ENCODE measurements at places on chromosomes 12 and 14.
A peak's percentile ranks its signal among the peaks of the same experiment; 100 is the strongest.

DNA sequence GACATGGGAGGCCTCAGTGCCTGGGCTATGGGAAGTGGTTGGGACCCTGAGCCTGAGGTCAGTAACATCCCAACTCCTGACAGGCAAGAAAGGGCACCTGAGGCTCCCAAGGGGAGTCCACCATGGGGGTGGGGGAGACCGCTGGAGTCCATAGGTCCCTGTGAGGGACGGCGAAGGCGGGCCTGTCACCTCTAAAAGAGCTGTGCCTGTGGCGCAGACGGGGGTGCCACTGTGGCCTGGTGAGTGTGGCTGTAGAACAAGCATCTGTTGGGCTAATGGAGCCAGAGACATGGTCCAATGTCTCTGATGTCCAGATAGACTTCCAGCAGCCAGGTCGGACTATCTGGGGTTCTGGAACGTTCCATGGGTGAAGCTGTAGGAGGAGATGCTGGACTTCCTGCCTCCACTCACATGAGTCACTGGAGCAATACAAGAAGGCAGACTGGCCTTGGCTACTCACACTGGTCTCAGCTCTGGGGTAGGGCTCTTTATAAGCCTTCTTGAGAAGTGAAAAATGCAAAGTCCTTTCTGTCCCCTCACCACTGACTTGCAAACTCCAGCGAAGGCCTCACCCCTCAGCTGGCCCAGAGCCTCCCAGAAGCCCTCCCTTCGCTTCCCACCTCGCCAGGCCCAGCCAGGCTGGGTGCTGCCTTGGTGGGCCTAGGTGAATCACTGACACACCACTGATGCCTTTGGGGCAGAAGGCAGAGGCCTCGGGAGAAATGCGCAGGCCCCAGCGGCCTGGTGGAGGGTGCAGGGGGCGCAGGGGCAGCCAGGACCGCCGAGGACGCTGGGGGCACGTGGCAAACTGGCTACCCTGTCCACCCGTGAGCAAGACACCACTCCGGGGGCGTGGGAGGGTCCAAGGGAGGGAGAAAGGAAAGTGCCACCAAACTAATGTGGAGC, 1.1 kb upstream of the TRAF3 start:
- peaks cover 59% of the 10 kb centered on the region for H3K4me1 ChIP-seq
- no peaks in the 10 kb centered on the region for H3K27me3 ChIP-seq
- peak; percentile 19 for DNase-seq
- peaks cover 27% of the 10 kb centered on the region for H3K36me3 ChIP-seq

DNA sequence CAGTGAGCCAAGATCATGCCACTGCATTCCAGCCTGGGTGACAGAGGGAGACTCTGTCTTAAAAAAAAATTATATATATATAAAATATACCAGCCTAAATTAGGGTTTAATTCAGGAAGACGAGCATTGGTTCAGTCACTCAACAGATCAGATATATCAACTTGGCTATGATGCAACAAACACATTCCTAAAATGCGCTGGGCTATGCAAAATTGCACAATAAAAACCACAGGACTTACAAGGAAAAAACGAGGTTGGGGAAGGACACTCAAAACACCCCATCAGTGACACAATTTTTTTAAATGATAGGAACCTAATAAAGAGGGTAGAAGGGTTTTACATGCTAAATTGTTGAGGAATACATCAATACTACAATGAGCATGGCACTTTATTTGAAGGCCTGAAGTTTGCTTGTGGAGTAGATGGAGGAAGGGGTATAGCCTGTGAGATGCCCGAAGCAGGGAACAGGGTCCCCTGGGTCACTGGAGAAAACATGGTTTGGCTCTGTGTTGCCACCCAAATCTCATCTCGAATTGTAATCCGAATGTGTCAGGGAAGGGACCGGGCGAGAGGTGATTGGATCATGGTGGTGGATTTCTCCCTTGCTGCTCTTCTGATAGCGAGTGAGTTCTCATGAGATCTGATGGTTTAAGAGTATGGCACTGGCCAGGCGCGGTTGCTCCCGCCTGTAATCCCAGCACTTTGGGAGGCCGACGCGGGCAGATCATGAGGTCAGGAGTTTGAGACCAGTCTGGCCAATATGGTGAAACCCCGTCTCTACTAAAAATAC, 71.2 kb downstream of the TNFAIP2 start:
- no peak for DNase-seq
- H3K27me3 ChIP-seq = peaks cover 21% of the 10 kb centered on the region
- peaks cover 2% of the 10 kb centered on the region for H3K4me1 ChIP-seq
- H3K27ac ChIP-seq = no peak overlapping the region

DNA sequence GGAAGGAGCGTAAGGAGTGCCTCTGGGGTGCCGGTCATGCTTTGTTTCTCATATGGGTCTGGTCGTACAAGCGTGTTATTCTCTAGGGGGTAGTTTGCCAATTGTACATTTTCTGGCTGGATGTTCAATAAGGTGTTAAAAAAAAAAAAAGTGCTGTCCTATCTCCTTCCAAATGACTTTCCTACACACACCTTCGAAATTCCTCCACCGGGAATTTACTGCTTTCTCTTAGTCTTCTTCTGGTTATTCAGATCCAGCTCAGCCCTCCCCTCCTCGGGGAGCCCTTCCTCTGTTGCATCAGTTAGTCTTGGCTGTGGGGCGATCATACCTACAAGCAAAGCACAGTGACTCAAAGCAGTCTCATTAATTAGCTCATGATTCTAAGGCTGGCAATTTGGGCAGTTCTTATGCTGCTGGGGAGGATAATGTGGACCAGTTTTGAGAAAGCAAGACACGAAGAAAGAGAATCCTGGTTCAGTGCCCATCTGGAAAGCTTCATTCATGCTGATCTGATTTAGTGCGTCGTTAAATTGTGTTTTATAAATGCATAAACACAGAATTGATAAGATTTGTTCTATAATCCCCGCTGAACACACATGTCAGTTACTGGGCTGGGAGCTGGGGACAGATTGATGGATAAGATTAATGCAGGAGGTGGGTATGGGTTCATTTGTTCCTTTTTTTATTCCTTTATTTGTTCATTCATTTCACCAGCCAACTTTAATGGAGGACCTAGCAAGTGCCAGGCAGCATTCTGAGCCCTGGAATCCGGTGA, 9.2 kb upstream of the CLMN start:
- H3K4me1 ChIP-seq = peaks cover 5% of the 10 kb centered on the region
- DNase-seq = no peak
- no peaks in the 10 kb centered on the region for H3K36me3 ChIP-seq

- no peak overlapping the region for H3K27ac ChIP-seq
- DNase-seq = no peak
- no peaks in the 10 kb centered on the region for H3K27me3 ChIP-seq
- no peak overlapping the region for H3K4me3 ChIP-seq
- H3K4me1 ChIP-seq = no peaks in the 10 kb centered on the region
- peaks cover 9% of the 10 kb centered on the region for H3K36me3 ChIP-seq
Measured at GRCh38 chr14:35571598-35571997, 37.6 kb downstream of the INSM2 start.

- H3K4me3 ChIP-seq = no peak overlapping the region
- H3K36me3 ChIP-seq = no peaks in the 10 kb centered on the region
- H3K4me1 ChIP-seq = no peaks in the 10 kb centered on the region
- no peak for DNase-seq
Measured at GRCh38 chr12:59151243-59151642, 230.9 kb upstream of the LRIG3 start.

DNA sequence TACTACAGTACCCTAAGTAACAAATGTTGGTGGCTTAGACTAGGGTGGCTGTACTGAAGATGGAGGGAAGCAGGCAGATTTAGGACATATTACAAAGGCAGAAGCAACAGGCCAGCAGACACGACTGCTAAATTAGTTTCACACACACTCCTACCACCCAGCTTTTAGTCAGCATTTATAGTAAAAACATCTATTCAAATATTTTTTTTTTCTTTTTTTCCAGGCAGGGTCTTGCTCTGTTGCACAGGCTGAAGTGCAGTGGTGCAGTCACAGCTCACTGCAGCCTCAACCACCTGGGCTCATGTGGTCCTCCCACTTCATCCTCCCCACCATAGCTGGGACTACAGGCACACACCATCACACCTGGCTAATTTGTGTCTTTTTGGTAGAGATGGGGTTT, 72.9 kb downstream of the CDK17 start:
- no peak for DNase-seq
- peaks cover 33% of the 10 kb centered on the region for H3K36me3 ChIP-seq
- H3K27me3 ChIP-seq = no peaks in the 10 kb centered on the region

DNA sequence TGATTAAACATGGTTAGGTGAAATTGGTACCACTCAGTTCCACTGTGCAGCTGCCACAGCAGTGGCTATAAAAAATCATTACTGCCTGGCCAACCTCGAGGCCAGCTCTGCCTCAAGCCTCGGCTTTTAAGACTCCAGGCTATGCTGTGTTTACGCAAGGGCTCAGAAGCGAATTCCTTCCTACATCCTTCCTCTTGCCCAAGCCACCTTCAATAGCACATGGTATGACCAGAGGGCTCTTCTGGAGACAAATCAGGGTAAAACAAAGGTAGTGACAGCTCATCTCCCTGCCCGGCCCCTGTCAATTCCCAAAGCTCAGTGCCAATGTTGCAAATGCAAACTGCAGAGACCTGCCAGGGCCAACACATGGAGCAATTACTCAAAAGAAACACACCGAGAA, 31.9 kb downstream of the NUAK1 start:
- H3K36me3 ChIP-seq = no peaks in the 10 kb centered on the region
- H3K4me3 ChIP-seq = no peak overlapping the region

GRCh38 chr14:55125403-55125802, 3.6 kb upstream of the LGALS3 start:
- H3K4me3 ChIP-seq = no peak overlapping the region
- no peak for DNase-seq
- H3K4me1 ChIP-seq = peaks cover 15% of the 10 kb centered on the region
- H3K27ac ChIP-seq = no peak overlapping the region

DNA sequence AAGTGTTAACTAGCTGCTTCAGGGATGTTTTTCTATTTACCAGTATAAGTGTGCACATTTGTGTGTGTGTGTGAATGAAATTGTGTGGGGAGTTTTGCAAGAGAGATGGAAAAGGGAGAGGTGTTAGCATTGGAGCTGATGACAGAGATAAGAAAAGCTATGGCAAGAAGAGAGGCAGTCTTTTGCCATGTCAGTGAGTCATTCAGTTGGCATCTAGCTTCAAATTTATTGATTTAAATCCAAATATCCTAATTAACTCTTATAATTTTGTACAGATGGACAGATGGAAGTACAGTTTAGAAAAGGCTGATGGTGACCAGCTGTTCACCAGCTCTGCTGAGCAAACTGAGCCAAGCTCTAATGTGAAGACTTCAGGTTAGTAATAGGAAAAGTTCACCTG, 3.3 kb upstream of the BHLHE41 start:
- H3K27me3 ChIP-seq = peaks cover 70% of the 10 kb centered on the region
- H3K36me3 ChIP-seq = no peaks in the 10 kb centered on the region
- no peak for DNase-seq
- no peak overlapping the region for H3K4me3 ChIP-seq
- H3K27ac ChIP-seq = no peak overlapping the region

GRCh38 chr14:60652674-60653651, 3.7 kb upstream of the SIX1 start:
- no peak for DNase-seq
- H3K27me3 ChIP-seq = peaks cover 86% of the 10 kb centered on the region
- peaks cover 54% of the 10 kb centered on the region for H3K4me1 ChIP-seq

DNA sequence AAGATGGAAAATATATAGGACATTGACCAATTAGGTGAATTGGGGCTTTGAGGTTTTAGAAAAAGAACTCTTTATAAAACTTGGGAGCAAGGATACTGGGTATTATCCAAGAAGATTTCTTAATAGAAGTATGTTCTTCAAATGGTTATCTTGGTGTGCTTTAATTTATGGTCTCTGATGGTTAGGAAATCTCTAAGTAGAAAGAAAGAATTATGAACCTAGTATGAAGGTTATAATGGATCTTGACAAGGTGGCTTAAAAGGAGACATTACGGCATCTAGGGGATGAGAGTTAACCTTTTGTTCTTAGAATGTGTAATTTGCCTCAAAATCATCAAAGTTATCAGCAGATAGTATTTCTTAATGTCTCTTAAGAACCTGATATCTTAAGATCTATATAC, 210.4 kb upstream of the PRICKLE1 start:
- no peak overlapping the region for H3K27ac ChIP-seq
- H3K27me3 ChIP-seq = no peaks in the 10 kb centered on the region
- no peak overlapping the region for H3K4me3 ChIP-seq
- DNase-seq = no peak

GRCh38 chr14:86712727-86713126, 1182.8 kb downstream of the FLRT2 start:
- H3K27me3 ChIP-seq = no peaks in the 10 kb centered on the region
- H3K4me3 ChIP-seq = no peak overlapping the region
- H3K36me3 ChIP-seq = no peaks in the 10 kb centered on the region
- DNase-seq = no peak

DNA sequence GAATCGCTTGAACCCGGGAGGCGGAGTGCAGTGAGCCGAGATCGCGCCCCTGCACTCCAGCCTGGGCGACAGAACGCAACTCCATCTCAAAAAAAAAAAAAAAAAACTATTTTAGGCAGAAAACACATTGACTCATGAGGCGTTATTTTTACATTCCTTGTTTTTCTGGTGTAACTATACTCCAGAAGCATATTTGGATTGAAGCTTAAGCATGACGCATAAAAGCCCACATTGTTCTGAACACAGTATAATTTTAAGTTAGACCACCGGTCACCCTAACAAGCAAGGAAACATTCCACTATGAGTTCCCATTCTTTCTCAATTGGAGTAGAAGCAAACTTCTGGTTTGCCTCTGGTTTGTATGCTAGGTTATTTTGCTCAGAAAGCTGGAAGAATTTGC, 173.0 kb downstream of the MYRFL start:
- peaks cover under 1% of the 10 kb centered on the region for H3K27me3 ChIP-seq
- no peaks in the 10 kb centered on the region for H3K36me3 ChIP-seq
- H3K27ac ChIP-seq = no peak overlapping the region

GRCh38 chr14:49984424-49984823, 91.5 kb downstream of the ARF6 start:
- no peaks in the 10 kb centered on the region for H3K36me3 ChIP-seq
- H3K4me1 ChIP-seq = peaks cover 56% of the 10 kb centered on the region

DNA sequence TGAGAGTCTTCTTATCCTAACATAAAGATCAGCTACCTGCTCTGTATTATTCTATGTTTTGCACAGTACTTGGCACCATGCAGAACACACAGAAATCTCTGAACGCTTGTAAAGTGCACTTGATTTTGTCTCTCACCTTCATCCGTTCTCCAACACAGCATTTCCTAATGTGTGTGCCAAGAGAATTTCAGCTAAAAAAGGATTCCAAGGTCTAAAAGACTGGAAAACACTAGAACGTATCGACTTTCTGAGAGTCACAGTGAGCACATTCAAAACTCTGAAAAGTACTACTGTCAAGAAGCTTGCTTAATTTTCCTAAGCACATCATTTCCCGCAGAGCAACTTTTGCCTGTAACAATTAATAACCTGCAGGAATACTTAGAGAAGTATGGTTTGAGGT, 211.1 kb downstream of the ANO2 start:
- no peaks in the 10 kb centered on the region for H3K4me1 ChIP-seq
- no peaks in the 10 kb centered on the region for H3K27me3 ChIP-seq
- H3K36me3 ChIP-seq = no peaks in the 10 kb centered on the region
- no peak for DNase-seq

GRCh38 chr12:50718760-50719159, 45.1 kb upstream of the ATF1 start:
- no peak overlapping the region for H3K27ac ChIP-seq
- H3K4me3 ChIP-seq = no peak overlapping the region
- peaks cover 33% of the 10 kb centered on the region for H3K36me3 ChIP-seq
- H3K4me1 ChIP-seq = no peaks in the 10 kb centered on the region
